Cerebellar nuclear complex (tissue), 1 donor: ENCODE measurements at places on chromosomes 16 and 17.

GRCh38 chr17:39979016-39979670, 1.5 kb upstream of the PSMD3 start:
- no peak for DNase-seq

GRCh38 chr17:70736375-70736957, 567.1 kb downstream of the KCNJ2 start:
- DNase-seq = no peak

GRCh38 chr16:8850279-8850885, 18.4 kb downstream of the CARHSP1 start:
- DNase-seq = no peak

DNA sequence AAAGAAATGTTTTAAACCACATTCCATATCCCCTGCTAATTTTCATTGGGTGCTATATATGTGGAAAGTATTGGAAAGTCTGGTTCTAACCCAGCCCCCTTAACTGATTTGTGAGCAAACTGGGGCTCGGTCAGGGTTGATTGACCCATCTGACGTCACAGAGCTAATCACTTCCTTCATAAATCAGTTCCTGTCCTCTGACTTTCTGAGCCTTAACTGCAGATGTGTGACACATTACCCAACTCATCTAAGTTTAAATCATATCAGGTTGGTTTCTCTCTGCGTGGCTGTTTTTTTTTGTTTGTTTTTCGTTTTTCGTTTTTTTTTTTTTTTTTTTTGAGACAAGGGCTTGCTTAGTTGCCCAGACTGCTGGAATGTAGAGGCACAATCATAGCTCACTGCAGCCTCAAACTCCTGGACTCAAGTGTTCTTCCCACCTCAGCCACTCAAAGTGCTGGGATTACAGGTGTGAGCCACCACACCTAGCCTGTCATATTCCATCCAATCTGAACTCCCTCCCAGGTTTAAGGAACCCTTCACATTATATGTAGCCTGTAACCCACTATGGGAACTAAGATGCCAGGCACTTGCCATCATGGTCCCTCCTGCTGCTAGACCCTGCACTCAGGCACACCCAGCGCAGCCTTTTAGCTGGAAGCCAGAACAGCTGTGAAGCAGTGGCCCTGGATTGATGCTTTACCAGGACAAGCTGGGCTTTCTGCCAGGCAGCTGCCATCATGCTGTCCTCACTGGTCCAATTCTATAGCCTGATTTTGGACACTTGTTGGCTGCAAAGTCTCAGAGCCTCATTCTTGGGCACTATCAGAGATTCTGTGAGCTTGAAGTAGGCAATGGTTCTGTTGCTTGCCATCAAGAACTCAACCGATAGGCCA, 6.9 kb upstream of the BPTF start:
- no peak for DNase-seq

GRCh38 chr17:17786998-17787397, 49.8 kb downstream of the SREBF1 start:
- no peak for DNase-seq

DNA sequence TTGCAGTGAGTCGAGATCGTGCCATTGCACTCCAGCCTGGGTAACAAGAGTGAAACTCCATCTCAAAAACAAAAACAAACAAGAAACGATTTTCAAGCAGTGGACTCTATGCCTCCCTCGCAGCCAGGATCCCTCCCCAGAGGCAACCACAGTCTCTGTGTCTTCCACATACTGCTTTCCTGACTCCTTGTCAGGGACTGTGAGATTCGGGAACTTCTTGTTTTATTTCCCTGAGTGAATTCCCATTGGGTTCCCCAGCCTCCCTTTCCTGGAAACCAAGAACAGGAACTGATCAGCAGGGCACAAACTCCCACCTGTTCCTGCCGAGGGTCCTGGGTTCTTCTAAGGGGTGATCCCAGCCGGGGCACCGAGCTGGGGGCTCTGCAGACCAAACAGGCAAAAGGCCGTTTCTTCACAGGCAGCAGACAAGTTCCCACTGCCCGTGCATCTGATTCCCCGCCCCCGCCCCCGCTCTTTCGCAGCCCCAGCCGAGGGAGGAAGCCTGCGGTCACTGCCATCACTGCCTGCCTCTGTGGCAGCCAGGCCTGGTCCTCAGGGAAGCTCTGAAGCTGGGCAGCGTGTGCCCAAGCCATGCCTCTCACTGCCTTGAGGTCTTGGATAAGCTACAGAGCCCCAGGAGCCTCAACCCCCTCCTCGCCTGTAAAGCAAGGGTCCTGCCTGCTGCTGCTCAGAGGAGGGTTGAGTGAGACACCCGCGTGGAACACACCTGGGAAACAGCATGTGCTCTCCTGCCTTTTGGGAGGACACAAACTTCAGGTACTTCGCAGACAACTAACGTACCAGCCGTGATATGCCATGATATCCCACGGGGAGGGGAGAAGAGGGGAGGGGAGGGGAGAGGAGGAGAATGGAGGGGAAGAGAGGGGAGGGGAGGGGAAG, 5.5 kb upstream of the PIEZO1 start:
- no peak for DNase-seq

- DNase-seq = no peak
Measured at GRCh38 chr16:16992975-16993765, 477.6 kb downstream of the XYLT1 start.

DNA sequence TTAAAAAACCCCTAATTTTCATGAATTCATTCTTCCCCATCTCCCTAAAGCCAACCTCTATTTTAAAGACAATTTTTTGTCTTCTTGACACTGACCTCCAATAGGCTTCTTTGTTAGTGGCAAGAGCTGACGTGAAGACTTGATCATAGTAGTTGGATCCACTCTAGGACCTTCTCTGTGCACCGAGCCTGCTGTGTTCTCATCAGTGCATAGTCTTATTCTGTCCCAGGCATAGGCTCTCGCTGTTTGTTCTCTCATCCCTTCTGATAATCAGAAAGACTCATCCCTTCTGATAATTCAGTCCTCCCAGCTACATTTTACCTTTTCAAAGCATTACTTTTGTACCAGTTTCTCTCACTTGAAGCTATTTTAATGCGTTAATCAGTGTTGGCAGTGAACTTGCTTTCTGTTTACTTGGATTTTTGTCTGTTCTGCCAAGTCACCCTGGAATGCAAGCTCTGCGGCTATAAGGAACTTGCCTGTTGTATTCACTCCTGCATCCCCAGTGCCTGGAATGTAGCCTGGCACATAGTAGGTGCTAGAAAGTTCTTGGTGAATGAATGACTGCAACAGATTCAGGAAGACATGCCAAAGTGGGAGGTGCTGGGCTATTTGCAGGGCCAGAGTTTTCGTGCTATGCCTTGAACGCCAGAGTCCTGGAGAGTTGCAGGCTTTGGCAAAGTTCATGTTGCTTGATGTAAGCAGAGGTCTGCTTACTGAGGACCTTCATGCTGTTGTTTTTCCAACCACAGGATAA, 147.6 kb upstream of the MPHOSPH6 start:
- DNase-seq = no peak

DNA sequence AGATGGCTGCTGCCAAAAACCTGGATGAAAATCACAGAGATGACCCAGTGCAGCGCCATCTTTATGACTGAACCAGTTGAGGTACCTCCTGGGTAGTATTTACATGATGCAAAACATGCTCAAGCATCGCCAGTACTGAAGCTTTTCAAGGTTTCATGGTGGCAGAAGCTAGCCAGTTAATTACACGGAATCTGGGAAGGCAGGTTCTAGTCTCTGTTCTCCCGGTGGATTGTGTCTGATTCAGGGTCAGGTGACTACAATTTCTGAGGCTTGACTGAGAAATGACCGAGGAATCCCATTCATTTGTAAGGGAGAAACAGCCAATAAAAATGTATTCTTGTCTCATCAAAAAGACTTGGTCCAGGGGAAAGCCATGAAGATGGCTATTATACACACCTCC, 209.1 kb downstream of the SLC39A11 start:
- DNase-seq = no peak

DNA sequence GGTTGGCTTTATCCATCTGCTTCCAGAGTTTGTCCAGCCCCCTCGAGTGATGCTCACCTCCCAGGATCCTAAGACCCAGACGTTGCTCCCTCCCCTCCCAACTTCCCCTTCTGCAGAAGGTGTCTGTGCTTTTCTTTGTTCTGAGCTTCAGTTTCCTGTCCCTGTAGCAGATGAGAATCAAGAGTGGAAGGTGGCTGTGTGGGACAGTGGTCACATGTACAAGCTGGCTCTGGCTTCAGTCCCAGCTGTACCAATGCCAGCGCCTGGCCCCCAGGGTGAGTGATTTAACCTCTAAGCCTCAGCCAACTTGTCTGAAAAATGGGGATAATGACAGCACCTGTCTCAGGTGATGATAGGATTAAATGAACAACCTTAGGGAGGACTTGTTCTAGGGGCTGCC, 7.7 kb downstream of the PRR15L start:
- no peak for DNase-seq

GRCh38 chr16:11409398-11409797, 64.1 kb downstream of the RMI2 start:
- no peak for DNase-seq

- DNase-seq = no peak
Measured at GRCh38 chr17:68125111-68125870, 89.8 kb downstream of the KPNA2 start.

DNA sequence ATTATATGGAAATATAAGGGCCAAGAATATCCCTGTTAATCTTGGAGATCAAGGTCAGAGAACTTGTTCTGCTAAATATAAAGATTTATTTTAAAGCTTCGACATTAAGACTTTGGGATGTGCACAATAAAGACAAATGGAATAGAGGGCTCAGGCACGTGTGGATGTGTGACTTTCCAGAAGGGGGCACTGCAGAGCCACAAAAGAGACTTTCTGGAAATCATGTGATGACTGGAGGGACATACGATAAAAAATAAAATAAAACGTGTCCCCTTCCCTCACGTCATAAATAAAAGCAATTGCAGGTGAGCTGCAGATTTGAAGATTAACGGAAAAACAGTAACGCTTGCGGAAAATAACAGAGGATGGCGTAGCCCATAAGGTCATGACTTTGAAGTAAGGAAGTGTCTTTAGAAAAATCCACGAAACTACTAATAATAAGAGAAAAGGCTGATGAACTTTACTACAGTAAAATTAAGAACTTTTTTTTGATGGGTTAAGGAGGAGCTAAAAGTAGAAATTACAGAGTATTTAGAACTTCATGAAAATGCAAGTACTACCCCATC, 9.4 kb upstream of the ENGASE start:
- DNase-seq = no peak

GRCh38 chr17:34314279-34314678, 5.0 kb upstream of the CCL8 start:
- DNase-seq = no peak

- no peak for DNase-seq
Measured at GRCh38 chr16:56632156-56632847, at the start of gene MT1M. TSS of gene MT1M (plus strand) at chr16:56632659. CDS start at chr16:56632732, 73 bp downstream.

GRCh38 chr17:79028496-79029326, 4.7 kb downstream of the C1QTNF1 start:
- no peak for DNase-seq

GRCh38 chr17:79695293-79695790, 35.4 kb upstream of the ENPP7 start:
- DNase-seq = no peak

- no peak for DNase-seq
Measured at GRCh38 chr17:18974407-18975149, 22.6 kb downstream of the SLC5A10 start.
